CD4-positive, CD25-positive, alpha-beta regulatory T cell (primary cell): ENCODE measurements at places on chromosomes 16 and 17.

DNA sequence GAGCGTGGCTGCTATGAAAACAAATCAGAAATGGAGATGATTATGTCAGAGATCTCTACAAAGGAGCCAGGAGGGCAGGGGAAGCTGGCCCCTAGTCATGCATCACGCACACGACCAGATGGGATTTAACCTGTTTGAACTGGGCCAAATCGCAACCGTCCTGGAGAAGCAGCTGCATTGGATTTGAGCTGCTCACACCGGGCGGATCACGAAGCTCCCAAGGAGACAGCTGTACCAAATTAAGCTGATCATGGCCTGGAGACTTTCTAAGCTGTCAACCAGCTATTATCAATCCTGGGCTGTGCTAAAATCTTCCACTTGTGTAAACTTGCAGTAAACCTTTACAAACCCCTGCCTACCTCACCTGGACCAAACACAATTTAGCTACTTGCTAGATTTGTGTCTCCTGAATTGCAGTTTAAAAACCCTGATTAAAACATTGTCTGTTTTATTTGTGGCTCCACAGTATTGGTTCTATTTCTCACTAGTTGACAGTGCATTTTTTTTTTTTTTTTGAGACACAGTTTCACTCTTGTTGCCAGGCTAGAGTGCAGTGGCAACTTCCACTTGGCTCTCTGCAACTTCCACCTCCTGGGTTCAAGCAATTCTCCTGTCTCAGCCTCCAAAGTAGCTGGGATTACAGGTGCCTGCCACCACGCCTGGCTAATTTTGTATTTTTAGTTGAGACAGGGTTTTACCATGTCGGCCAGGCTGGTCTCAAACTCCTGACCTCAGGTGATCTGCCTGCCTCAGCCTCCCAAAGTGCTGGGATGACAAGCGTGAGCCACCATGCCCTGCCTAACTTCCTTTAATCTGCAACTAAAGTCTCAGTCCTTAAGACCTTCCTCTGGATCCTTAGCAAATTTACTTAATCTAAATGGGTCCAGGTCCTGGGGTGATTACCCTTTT is 98.3 kb upstream of the GRIN2A start:
- no peak for DNase-seq

- no peak for DNase-seq
Measured at GRCh38 chr17:75102385-75102821, 7.4 kb upstream of the ARMC7 start.

DNA sequence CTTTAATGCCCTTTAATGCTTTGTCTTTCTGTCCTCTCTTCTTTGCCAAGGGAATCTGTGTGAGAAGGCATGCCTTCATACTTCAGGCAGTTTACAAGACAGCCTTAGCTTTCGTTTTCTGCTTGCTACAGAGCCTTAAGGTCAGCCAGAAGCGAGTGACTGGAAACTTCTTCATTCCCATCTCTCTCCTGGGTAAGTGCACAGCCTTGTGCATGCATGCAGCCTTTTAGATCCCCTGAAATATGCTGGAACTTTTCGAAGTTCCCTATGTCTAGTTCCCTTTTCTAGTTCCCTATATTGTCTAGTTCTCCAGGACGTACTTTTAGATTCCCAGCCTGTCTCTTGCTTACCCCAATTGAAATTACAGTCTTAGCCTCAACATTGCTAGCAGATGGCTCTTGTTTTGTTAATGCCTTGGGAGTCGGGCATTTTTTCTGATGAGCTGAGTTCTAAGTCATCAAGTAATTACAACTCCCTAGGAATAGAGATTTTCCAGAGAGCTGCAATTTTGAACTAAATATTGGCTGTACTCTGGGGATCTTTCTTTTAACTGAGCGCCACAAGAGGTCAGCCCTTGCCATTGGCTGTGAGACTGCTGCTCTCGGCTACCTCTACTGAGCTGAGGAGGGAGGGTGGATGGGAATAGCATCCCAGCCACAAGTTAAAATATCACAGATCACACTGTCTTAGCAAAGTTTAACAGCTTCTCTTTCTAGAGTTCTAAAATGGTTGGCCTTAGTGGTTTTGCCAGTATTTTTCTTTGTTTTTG is 22.7 kb upstream of the PPM1D start:
- DNase-seq, result no peak

GRCh38 chr16:8682551-8683259 is 8.3 kb downstream of the ABAT start:
- no peak for DNase-seq

DNA sequence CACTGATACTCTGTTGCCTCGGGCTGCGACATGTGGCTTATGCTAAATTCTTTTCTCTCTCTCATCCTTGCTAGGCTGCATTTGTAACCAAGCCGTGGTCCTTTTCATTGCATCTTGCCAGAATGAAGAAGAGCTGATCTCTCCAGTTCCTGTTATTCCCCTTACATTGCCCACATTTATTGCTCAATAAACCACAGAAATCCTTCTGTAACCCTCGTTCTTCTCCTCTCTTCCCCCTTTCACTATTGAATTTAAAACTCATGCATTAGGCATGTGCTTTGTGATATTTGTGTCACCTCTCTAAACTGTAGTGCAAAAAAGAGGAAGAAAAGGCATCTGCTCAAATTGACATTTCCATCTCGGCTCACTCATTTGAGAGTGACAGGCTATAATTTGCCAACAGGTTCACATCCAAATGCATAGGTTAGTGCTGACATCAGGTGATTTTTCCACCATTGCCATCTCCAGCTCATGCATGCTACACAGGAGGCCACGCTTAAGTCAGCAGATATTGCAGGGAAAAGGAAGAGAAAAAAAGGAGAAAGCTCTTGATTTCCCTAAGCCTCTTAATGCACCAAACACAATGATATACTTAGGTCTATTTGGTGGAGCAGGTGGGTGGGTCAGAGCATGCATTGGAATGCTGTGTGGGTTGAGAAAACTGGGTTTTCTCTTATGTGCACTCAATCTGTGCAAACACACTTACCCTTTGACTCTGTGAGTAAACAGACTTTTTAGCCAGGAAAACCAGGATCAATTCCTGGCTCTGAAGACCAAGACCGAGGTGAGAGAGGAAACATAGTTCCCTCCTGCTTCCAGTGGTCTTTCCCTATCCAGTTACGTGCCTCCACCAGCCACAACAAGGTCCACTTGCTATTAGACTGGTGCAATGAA is 642.7 kb downstream of the HS3ST4 start:
- DNase-seq, result no peak

- peak; percentile 60 for DNase-seq
Measured at GRCh38 chr17:45894022-45894784, at the start of gene MAPT. MAPT (plus strand) TSS chr17:45894554; CDS start chr17:45962338, 67,784 bp downstream.

DNA sequence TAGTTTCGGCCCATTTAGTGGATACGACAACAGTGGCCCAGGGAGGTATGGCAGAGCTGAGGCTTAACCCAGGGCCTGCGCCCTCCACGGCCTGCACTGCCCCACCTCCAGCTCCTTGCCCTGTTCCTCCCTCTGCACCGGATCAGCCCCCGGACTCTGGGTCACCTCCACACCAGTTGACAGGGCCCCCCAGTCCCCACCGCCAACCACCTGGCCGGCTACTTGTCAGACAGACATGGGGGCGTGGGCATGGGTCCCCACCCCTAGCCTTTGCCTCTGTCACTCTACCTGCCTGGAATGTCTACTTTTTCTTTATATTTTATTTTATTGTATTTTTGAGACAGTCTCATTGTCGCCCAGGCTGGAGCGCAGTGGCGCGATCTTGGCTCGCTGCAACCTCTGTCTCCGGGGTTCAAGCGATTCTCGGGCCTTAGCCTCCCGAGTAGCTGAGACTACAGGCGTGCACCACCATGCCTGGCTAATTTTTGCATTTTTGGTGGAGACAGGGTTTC is 3.0 kb upstream of the ACTG1 start:
- DNase-seq, result no peak

- DNase-seq, result no peak
Measured at GRCh38 chr17:82948957-82949356, 109.1 kb upstream of the ZNF750 start.

DNA sequence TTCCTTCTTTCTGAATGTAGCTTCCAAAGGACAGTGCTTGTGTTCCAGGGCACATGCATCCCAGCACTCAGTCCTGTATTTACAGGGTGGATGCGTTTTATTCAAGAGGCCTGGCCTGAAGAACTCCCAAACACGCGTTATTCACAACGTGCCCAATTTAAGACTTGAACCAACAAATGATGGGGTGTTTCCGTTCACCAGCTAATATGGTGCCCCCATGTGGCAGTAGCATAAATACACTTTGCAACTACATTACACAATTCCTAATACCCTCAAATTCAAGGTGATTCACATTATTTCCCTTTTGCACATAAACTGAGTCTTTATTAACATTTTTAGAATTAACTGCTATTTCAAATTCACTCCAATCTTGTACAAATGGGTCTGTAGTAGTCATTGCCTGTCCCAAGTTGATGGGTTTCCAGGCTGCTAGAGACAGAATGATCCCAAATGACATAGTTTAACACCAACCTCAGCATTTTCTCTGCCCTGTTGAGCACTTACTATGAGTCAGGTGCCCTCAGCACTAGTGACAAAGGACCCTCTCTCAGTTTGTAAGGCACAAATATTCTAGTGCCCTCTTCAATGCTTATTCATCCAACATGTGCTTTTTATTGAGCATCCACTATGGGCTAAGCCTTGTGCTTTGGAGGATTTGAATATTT is 26.9 kb downstream of the HSD17B2 start:
- DNase-seq, result peak; percentile 39

DNA sequence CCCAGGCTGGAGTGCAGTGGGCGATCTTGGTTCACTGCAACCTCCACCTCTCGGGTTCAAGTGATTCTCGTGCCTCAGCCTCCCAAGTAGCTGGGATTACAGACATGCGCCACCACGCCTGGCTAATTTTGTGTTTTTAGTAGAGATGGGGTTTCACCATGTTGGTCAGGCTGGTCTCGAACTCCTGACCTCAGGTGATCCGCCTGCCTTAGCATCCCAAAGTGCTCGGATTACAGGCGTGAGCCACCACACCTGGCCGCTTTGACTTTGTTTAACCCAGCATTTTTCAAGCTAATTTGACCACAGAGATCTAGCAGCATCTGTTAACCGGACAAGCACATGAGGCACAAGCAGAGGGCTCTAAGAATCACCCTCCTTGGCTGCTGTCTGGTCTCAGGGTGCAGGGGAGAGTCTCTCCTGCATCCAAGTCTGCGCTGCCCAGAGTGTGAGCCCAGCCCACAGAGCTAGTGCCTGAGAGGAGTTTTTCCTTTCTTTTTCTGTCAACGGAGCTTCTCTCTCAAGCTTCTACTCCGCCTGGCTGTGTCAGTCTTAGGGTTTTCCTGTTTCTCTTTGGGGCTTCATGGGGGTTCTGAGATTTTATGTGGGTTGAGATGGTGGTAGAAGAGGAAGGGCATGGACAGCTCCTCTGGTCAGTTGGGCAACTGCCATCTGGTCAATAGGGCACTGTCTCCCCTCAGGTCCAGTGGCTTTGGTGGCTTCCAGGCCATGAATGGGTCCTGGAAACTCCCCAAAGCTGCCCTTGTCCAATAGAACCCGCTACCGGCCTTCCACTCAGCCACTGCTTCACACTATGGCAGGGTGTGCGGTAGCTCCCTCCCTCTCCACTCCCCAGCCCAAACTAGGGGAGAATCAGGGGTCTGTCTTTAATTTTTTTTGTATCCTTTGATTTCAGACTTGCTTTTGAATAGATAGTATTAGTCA is 59.6 kb downstream of the TNFRSF13B start:
- DNase-seq, result no peak

DNA sequence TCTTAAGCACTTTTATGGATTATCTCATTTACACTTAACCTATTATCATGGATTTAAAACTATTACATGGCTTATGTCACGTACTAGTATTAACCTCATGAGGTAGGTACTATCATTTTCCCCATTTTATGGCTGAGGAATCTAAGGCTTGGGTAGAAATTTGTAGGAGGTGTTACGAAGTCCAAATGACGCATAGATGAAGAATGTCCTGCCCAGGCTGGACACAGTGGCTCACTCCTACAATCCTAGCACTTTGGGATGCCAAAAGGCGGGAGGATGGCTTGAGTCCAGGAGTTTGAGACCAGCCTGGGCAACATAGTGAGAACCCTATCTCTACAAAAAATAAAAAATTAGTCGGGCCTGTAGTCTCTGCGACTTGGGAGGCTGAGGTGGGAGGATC is 4.8 kb upstream of the C1QL1 start:
- DNase-seq, result no peak

- DNase-seq, result no peak
Measured at GRCh38 chr17:57210224-57210553, 46.1 kb upstream of the MSI2 start.
